Ammon's horn (tissue), 1 donor: ENCODE measurements at places on chromosomes 12 and 14.

DNA sequence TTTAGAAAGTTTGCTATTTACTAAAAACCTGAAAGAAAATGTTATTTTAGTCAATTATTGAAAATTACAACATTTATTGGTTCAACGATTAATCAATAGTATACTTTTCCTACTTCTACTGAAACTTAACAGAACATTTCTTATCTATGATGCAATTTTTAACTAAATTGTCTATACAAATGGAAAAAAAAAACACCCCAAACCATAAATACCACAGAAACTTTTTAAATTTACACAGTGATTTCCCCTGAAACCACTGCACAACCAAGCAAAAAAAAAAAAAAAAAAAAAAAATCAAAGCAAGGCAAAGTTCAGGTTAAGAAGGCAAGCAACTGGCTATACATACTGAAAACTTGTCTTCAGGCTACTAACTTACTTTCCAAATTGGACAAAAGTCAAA is 71.9 kb upstream of the POC1B start:
- DNase-seq: no peak

GRCh38 chr12:54383041-54383609 is 1.4 kb downstream of the ZNF385A start:
- no peak for DNase-seq

GRCh38 chr12:120265473-120266179 is at the start of gene PXN:
Gene PXN, minus strand, starts transcription at chr12:120265730. Its CDS starts 101 bp downstream, at chr12:120265629.
- peak; percentile 85 for DNase-seq

GRCh38 chr12:62481843-62482540 is 15.4 kb downstream of the MON2 start:
- DNase-seq: peak; percentile 71

GRCh38 chr14:94728950-94729349 is 41.0 kb downstream of the GSC start:
- no peak for DNase-seq

DNA sequence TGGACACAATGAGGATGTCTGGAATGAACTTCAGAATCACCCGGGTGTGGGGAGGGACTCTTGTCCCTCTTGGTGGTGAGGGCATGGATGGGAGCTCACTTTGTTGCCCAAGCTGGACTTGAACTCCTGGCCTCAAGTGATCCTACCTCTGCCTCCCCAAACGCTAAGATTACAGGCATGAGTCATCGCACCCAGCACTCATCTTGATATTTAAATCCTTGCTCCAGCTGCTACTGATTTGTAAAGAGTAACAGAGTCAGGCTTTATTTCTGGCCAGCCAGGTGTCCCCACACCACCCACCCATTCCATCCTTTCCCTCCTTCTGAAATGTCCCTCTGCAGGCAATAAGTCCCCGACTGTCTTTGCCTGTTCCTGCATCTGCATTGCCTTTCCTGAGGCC is 4.9 kb downstream of the DDX54 start:
- no peak for DNase-seq

GRCh38 chr14:23629832-23630396 is 6.2 kb upstream of the DHRS2 start:
- DNase-seq: no peak

DNA sequence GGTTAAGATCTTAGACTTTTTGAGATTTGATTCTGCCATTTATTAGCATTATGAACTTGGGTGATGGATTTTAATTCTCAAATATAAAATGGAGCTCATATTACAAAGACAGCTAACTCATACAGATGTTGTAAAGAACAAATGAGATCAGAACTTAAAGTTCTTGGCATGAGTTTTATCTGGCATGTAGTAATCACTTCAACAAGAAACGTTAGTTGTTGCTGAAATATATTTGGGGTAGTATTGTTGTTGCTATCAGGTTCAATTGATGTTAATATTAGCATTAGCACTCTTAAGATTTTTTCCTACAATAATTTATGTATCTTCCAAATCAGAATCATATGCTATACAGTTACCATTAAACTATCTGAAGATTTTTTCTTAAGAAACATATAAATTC is 71.0 kb downstream of the SLC6A15 start:
- no peak for DNase-seq

DNA sequence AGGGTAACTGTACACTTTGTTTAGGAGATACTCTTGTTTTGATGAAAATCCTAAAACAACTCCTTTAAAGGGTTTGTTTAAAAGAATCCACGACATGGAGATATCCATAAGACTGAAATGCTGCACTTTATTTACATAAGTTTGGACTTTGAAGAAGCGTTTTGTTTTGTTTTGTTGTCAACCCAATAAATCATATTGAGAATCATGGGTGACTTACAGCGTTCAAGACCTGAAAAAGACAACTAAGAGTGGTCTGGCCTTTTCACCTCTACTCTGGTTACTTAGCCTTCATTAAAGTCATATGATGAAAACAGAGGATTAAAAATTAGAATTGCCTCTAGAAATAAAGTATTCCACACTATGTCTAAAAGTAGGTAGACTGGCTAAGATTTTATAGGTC is 234.8 kb downstream of the ADAMTS20 start:
- DNase-seq: no peak

GRCh38 chr12:107685360-107686248 is at the start of gene PWP1:
Gene PWP1, plus strand, starts transcription at chr12:107685799. Its CDS starts 101 bp downstream, at chr12:107685900.
- DNase-seq: peak; percentile 94

DNA sequence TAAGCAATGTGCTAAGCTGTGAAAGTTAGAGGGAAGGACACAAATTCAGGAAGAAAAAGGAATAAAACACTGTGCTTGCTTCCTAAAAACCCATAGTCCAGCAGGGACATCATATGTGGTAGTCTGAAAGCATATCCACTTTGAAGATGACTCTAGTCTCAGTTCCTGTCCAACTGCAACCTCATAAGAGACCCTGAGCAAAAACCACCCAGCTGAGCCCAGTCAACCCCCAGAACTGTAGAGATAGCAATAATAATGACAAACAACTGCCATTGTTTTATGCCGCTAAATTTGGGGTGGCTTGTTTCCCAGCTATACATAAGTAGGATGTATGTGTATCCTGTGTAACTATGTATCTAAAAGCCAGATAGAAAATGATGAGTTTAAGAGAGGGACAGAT is 3.9 kb upstream of the SERPINA4 start:
- DNase-seq: no peak

GRCh38 chr14:37472906-37473305 is 122.1 kb downstream of the FOXA1 start:
- DNase-seq: peak; percentile 3

DNA sequence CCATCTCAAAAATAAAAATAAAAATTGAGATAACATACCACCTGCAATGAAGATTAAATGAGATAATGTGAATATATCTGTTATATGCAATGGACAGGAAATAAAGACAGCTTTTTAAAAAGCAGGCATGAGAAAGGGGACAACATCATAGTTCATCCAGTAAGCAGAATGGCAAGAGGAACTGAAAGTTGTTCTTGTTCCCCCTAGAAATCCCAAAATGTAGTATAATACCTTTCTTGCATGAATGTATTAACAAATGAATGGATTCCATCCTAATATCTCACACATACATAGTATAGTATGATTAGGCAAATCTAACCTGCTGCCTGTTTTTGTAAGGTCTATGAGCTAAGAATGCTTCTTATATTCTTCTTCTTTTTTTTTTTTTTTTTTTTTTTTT is 31.4 kb downstream of the FGD6 start:
- no peak for DNase-seq

- DNase-seq: no peak
Observed at GRCh38 chr14:36130186-36130585, 46.3 kb downstream of the PTCSC3 start.

DNA sequence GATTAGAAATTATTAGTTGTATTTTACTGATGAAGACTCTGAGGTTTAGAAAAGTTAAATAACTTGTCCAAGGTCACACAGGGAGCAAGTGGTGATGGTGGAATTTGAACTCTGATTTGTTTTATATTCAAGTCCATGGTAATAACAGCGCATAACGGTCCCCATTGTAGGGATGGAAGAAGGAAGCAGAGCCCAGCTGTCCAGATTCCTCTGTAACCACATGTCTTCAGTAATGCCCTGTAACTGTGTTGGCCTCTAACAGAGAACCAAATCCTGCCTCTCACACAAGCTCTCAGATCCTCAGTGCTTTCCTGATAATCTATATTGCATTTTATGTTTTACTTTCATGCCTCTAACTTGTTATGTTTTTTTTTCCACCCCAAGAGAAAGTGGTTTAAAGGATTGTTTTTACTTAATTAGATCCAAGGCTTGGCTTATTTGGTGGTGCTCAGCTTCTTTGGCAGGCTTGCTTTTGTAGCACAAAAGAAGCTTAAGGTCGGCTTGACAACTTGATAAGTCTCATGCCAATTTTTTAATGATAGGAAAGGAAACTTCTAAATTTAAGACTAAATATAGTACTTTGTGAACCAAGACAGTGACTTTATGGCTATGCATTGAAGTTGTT is 105.1 kb upstream of the SEL1L start:
- no peak for DNase-seq

DNA sequence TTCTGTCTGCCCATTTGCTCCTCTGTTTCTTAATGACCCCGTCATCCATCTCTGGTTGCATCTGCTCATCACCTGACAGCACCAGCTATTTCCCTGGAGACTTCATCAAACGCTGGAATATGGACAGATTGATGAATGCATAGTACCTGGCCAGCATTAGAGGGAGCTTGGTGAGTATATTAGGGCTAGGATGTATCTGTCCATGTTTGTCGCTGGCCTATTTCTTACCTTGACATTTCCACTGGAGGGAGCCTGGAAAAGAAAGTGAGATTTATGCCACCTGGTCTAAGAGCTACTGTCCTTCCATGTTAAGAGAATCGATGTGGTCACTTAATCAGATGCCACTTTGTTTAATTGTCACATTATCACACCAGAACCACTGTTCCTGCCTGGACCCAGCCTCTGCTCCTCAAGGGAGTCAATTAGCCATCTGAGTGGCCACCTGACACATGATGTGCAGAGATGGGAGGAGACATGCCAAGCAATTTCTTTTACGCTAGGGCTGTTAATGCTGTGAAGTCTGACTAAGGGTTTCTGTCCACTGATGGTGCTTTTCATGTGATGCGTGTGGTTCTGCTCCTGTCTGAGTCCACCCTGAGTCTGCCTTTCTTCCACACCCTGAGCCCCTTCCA is 75.3 kb upstream of the SFSWAP start:
- DNase-seq: no peak

GRCh38 chr12:60935981-60936761 is 1324.0 kb upstream of the USP15 start:
- no peak for DNase-seq

DNA sequence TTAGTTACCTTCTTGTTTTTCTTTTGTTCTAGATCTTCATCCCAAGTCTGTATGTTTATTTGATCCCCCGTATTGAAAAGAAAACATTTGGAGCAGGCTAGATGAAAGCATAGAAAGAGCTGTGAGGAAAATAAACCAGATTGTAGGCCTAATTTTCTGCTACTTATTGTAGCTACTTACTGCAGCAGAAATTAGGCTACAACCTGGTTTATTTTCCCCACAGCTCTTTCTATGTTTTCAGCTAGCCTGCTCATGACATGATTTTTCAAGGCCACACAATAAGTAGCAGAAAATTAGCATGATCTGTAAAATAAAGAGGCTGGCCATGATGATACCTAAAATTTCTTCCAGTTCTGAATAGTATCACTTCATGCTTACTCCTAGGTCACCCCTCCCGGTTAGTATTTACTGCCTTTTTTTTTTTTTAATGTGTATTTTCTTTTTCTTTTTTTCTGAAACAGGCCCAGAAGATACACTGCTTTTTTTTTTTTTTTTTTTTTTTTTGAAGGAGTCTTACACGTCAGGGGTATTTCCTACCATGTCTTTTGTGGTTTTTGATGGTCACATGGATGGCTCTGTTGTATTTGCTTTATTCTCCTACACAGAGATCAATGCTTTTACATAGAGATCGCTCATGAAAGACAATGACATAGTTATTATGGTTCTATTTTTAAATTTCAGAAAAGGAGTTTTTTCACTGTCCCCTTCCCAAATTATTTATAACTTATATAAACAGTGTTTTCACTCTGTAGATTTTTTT is 32.3 kb downstream of the BHLHE41 start:
- DNase-seq: no peak

DNA sequence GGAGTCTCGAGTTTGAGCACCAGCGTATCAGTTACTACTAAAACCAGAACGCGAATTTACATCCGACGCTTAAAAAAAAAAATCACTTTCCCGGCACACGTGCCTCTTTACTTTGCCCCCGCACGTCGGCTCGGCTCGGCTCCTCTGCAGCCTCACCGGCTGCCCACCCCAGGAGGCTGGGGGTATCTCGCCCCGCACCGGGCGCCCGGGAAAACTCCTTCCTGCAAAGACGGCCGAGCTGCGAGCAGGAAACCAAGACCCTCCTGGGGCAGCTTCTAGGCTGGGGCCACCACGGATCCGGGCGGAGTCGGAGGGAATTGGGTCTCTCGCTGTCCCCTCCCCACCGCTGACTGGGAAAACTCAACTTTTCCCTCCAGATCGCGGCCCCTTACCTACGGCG is 610 bp downstream of the VSIG10 start:
- peak; percentile 8 for DNase-seq

DNA sequence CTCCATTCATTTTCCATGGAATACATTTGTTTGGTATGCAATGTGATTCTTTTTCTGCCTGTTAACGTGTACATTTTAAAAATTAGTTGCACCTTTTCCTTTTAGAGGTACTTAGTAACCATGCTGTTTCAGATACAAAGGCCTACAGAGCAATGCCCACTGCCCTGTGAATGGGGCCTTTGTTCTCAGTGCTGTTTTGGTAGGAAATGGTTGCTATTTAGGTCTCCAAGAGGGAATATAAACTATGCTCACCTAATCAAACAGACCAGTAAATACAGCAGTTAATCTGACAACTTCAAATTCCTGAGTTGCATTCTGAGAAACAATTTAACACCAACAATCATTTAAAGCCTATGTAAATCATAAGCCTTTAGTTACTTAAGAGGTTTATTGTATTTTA is 188.7 kb downstream of the BCAT1 start:
- DNase-seq: peak; percentile 43

- no peak for DNase-seq
Observed at GRCh38 chr12:74801625-74802024, 264.0 kb downstream of the ATXN7L3B start.

DNA sequence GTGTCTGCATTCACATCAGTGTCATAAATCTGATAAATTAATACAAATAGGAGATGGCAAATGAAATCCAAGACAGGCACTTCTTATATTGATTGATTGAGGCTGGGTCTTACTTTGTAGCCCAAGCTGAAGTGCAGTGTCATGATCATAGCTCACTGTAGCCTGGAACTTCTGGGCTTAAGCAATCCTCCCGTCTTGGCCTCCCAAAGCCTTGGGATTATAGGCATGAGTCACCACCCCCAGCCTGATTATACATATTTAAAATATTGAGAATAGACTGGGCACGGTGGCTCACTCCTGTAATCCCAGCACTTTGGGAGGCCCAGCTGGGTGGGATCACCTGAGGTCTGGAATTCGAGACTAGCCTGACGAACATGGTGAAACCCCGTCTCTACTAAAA is 51.3 kb downstream of the MARK3 start:
- no peak for DNase-seq
